ENCODE measurements at places on chromosomes 13 and 19.

GRCh38 chr13:25136880-25137787 lies 35.0 kb downstream of the AMER2 start:
- DNase-seq = no peak

- no peak for DNase-seq
These were observed 67.2 kb upstream of the FNDC3A start for GRCh38 chr13:48908381-48909055.

DNA sequence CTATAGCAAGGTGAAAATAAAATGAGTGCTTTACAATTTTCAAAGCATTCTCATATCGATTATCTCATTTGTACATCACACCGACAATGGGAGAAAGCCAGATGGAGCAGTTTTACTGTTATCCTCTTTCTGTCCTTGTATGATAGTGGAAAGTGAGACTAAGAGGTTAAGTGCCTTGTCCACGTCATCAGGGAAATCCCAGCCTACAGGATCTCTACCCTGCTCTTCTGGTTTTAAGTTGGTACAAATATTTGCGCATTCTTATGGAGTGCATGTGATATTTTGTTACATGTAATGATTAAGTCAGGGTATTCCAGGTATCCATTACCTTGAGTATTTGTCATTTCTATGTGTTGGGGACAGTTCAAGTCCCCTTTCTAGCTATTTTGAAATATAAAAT lies 12.4 kb upstream of the ENOX1 start:
- no peak for DNase-seq

DNA sequence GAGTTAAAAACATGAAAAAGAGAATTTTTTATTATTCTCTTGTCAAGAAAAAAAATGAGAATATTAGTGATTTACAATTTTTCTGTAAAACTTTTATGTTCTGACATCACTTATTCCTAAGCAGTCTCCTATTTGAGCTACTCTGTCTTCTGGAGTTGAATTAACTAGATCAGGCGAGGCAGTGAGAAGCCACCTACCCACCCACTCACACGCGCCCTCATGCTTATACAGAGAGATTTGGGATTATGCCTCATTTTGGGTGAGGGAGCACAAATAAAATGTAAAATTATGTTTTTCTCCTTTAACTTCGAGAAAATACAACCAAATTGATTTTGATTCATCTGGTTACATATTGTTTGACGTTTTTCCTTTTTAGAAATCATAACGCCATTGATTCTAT lies 424.5 kb downstream of the ITGBL1 start:
- no peak for DNase-seq

All from stimulated activated CD8-positive, alpha-beta memory T cell treated with anti-CD3 and anti-CD28 coated beads, Interleukin-15, amount 100 ng/mL, for 4 hours (primary cell).